ENCODE measurements at places on chromosomes 3 and 15.

DNA sequence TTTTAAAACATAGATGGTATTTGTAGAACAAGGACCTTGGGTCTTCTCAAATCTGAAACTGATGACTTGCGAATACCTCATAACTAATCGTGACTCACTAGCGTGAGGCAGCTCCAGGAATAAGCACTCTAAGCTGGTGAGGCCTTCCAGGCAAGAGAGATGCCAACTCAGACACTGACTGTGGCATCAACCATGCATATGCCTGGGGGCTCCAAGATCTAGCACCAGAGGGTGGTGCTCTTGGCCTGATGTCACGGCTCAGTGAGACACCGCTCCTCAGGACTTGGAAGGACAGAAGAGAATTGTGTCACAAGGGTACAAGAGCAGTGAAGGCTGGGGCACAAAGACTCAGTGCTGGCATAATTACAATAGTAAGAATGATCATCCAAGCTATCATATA lies 125.0 kb upstream of the TRIM42 start:
- no peak for DNase-seq

DNA sequence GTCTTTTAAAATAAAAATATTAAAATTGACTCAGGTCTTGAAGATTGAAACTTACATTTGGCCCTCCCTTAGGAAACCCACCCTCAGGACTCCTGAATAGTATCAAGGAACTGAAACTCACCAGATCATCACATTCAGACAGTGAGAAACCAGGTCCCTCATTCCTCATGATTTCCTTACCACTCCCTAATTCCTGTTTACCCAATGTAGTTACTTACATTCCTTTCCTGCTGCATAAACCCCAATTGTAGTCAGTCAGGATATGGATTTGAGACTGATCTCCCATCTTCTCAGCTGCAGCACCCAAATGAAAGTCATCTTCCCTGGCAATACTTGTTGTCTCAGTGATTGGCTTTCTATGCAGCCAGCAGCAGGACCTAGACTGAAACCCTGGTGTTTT lies 8.6 kb downstream of the ATP13A4 start:
- no peak for DNase-seq

DNA sequence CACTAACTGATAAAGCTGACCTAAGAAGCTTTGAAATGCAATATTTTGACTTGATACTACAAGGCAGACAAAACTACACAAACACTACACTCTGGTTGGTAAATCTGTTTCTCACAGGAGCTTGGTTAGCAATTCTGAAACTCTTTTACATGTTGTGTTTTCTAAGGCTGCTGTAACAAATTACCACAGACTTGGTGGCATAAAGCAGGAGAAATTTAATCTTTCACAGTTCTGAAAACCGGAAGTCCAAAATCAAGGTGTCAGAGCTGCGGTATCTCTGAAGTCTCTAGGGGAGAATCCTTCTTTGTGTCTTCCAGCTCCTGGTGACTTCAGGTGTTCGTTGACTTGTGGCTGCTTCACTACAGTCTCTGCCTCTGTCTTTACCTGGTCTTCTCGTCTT lies 12.9 kb upstream of the PFN2 start:
- DNase-seq: no peak

GRCh38 chr3:141127344-141128125 lies 76.4 kb downstream of the SPSB4 start:
- no peak for DNase-seq

DNA sequence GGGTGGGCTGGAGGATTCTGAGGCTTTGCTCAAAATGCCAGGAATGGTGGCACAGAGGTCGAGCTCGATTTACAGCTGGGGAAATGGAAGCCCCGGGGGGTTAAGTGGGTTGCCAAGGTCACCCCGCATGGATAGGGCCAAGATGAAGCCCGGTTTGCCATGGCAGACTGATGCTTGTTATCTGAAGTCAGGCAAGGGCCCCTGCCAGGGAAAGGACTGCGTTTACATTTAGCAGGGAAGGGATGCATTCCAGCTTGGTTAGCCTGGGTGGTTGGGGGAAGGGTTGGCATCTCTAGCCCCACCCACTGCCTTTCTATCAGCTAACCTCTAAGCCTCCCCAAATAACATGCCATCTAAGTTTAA lies 79.0 kb downstream of the RPLP1 start:
- no peak for DNase-seq

DNA sequence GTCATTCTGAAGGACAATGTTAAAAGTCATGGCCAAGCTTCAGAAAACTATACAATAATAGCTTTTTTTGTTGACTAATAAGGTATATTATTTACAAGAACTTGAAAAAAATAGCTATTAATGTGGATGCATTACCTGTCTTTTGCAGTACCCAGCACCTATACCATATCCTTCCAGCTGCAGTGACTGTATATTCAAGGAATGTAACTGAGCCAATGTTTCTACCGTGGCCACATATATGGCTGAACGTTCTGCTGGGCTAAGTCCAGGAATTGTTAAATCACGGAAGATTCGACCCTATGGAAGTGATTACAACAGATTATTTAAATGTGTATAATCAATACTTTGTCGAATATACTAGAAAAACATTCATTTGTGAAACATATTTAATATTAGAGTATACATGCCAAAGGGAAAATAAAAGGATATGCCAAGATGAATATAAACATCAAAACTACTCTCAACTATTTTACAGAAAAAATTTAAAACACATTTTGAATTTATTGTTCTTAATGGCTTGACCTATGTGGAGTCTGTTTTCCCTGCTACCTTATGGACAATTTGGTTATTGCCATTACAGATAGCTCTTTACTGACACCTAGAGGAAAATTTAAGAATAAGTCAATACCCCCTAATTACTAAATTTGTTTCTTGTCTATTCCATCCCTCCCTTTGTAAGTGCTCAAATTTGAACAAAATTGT lies 17.6 kb downstream of the ACAD11 start:
- DNase-seq: peak; percentile 50

DNA sequence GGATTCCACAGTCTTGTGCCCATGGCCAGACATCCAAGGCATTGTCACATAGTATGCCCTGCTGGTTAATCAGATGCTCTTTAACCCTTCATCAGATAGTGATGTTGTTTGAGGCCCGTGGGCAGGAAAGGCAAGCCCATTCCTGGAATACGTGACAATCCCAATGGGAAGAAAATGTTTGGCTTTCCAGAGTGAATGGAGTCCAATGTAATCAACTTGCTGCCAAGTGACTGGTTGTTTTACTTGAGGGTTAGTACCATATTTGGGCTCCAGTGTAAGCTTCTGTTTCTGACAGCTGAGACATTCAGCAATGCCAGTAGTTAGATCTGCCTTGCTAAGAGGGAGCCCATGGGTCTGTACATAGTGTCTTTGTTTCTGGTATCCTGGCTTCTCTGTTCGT lies 31.3 kb downstream of the RPL39L start:
- no peak for DNase-seq

DNA sequence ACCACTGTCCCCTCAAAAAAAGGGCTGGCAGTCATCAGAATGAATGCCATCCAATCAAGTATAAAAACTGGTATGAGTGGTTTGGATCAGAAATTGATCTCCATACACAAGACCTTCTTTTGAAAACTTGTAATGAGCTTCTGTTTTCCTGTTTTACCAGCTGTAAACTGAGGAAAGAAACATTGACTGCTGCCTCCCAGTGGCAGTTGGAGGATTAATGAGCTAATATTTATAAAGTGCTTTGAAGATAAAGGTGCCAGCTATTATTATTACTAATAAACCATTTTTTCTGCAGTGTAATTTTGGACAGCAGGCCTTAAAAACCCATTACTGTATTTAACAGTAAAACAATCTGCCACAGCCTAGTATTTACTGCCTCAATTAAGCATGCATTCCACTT lies 11.4 kb downstream of the CHL1 start:
- DNase-seq: no peak

DNA sequence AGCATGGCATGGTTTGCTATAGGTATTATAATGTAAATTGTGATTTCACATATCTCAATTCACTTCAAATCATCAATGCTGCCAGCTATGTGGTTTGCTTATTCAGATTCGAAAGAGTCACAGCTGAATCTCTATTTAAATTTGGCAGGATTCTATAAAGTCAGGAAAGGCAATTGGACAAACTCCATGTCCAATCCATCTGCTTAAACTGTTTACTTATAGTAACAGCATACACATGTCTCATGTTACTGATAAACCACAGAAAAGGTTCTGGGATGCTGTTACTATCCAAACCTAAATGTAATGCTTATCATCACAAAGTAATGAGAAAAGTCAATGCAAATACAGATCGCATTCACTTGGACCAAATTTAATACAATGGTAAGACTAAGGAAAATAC lies 229.7 kb downstream of the ISL2 start:
- DNase-seq: no peak

- no peak for DNase-seq
Measured at GRCh38 chr3:58497097-58497496, 5.2 kb downstream of the KCTD6 start.

GRCh38 chr3:129605922-129606635 lies 397 bp downstream of the PLXND1 start:
- DNase-seq: no peak

Data from CD4-positive, alpha-beta T cell treated with Interleukin-4 for 4 hours (primary cell).